ENCODE measurements at places on chromosomes 1 and 21.

- no peak for DNase-seq
These were observed 57.6 kb downstream of the TGFB2 start for GRCh38 chr1:218402786-218403120.

GRCh38 chr21:45270306-45270821 is 17.3 kb downstream of the POFUT2 start:
- no peak for DNase-seq

DNA sequence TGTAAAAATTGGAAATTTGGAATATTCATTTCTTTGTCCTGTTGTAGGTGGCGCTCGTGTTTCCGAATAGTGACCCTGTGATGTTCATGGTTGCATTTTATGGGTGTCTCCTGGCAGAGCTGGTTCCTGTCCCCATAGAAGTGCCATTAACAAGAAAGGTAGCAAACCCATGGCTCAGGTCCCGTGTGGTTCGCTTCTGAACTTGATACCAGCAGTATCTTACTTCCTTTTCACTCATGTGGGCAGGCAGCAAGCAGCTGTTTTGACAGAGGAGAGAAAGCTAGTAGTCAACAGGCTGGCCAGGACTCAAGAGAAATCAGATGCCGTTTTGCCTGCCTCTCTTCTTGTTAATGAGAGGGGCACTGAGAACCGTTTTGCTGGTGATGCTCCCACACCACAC is 72.8 kb downstream of the S100B start:
- DNase-seq: no peak

DNA sequence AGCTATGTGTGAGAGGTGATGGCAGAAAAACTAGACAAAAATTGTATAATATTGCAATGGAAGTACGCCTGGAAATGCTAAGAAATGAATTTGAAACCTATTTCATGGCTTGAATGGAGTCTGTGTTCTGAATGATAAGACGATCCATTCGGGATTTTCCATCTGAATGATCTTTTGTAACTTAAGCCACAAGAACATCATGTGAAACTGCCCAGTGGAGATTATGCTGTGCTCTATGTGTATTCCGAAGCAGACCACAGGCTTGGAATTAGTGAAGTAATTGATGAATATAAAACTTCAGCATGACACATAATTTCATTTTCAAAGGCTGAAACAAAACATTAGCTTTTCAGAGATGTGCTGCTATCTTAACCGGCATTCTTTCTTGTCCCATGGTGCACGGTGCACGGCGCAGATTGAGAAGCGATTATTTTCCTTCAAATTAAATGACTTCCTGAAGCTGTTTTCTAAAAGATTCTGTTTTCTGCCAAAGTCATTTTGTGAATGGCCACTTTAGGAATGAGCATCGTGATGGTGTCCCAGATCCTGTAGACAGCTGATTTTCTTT is 652.9 kb downstream of the PLA2G4A start:
- no peak for DNase-seq

- no peak for DNase-seq
These were observed 28.7 kb downstream of the C1QB start for GRCh38 chr1:22681556-22682276.

DNA sequence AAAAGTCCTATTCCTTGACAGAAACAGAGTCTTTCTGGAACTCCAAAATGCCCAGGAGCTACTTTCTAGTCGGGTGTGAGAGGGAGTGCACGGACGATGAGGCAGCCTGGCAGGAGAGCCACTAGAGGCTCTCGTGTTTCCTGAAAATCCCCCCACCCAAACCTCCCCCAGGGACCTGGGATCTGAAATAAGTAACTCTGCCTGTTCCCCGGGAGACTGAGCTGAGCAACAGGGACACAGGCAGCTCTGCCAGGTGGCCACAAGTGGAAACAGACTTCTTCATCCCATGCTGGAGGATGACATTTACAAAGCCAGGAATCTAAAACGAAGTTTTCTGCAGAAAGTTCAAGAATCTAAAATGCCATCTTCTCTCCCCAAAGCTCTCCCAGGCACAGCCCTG is 77.1 kb downstream of the ITPKB start:
- no peak for DNase-seq

GRCh38 chr1:183915625-183916510 is 110.9 kb downstream of the RGL1 start:
- peak; percentile 97 for DNase-seq

- peak; percentile 53 for DNase-seq
These were observed 73.1 kb downstream of the GATAD2B start for GRCh38 chr1:153849487-153850185.

GRCh38 chr1:156417401-156418020 is 48.5 kb downstream of the RHBG start:
- no peak for DNase-seq

GRCh38 chr1:85445906-85446305 is 19.1 kb downstream of the DDAH1 start:
- no peak for DNase-seq

DNA sequence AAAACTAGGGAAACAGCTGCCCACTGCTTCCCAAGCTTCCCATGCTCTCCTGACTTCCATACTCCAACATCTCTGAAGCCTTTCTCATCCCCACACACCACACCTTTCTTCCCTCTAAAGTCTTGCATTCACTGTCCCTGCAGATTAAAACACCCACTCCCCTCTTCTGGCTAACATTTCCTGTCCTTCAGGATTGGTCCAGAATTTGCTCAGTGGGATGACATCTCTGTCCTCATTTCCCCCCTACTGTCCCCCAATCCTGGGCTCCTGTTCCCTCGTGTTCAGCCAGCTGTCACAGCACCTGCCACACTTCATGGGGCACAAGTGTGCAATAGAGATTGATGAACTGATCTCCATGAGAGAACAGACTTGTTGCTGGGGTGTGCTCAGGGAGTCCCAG is 82.7 kb downstream of the KCND3 start:
- no peak for DNase-seq

DNA sequence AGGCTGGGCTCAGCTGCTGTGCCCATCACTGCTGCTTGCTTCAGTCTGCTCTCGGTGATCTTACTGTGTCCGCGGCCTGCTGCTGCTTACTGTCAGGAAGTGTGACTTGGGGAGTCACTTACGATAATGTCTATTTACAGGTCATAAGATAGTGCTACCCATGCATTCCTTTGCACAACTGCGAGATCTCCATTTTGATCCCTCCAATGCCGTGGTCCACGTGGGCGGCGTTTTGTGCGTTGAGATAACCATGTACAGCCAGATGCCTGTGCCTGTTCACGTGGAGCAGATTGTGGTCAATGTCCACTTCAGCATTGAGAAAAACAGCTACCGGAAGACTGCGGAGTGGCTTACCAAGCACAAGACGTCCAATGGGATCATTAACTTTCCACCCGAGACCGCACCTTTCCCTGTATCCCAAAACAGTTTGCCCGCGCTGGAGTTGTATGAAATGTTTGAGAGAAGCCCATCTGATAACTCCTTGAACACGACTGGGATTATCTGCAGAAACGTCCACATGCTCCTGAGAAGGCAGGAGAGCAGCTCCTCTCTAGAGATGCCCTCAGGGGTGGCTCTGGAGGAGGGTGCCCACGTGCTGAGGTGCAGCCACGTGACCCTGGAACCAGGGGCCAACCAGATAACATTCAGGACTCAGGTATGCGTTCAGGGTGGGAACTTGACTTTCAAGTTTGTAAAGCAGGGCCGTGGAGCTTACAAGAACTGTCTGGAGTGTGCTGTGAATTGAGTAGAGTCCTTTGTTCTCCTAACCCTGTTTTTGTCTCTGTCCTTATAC is 24.4 kb upstream of the PWP2 start:
- no peak for DNase-seq

- no peak for DNase-seq
These were observed 107.8 kb upstream of the TARDBP start for GRCh38 chr1:10904396-10905358.

GRCh38 chr1:184563308-184563707 is 176.5 kb downstream of the C1orf21 start:
- peak; percentile 19 for DNase-seq

GRCh38 chr21:14403681-14404318 is 20.9 kb upstream of the HSPA13 start:
- peak; percentile 54 for DNase-seq

DNA sequence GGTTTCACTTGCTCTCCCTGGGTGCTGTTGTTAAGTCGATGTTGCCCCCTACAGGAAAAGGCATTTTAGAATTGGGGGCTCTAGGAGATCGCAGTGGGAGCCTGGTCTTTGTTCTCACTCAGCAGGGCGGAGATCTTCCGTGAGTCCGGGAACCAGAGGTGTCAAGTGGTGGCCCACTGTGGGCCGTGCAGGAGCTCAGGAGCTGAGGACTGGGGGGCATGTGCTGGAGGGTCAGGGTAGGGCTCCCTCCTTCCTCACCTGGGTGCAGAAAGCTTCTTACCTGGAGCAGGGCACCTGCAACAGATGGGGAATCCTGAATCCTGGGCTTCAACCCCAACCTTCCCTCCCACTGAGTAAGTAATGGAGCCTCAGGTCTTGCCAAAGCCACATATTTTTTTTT is 392.7 kb downstream of the NPHP4 start:
- no peak for DNase-seq

DNA sequence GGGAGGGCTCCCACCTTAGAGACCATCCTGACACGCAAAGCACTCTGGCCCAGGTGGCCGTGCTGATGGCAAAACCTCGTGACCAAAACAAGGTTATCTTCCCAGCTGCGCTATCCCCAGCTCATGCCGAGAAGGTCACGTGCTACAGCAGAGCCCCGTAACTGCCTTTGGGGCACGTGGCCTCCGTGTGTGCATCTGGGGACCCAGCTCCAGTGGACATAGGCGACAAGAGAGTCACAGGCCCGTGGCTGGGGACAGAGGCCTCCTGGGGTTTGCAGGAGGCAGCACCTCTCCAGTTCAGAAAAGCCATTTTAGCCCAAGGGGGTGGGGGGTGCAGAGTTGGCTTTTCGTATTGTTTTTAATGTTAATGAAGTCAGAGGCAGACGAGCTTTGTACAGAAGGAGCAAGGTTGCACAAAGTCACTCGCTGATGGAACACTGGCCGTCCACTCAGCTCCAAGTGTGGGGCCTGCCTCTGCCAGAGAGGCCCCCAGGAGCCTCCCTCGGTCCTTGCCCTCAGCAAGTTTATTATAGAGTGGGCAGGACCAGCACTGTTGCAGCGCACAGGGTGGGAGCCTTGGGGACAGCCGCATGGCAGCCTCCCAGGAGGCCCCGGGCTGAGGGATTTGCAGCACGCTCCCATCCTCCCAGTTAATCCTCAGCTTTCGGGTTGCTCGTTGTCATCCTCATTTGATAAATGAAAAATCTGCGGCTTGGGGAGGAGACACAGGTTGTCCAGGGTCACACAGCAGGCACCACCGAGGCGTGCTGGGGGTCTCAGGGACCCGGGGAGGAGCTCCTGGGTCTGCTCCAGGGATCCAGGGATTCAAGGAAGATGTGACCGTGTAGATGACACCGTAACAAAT is 8.0 kb upstream of the PDE9A start:
- no peak for DNase-seq

GRCh38 chr1:63366908-63367214 is 566 bp upstream of the ALG6 start:
- no peak for DNase-seq

- peak; percentile 23 for DNase-seq
These were observed at the start of gene MTARC2 for GRCh38 chr1:220748089-220748934. Gene MTARC2, plus strand, starts transcription at chr1:220748322. Its CDS starts 210 bp downstream, at chr1:220748532.

All from inflammatory macrophage treated with lipopolysaccharide for 1 hour (primary cell).